Activated naive CD4-positive, alpha-beta T cell treated with anti-CD3 and anti-CD28 coated beads for 36 hours (primary cell): ENCODE measurements at places on chromosomes 1 and 21.

GRCh38 chr1:79660129-79660528 lies 653.6 kb upstream of the ADGRL4 start:
- DNase-seq, result no peak
- no peaks in the 10 kb centered on the region for H3K36me3 ChIP-seq
- no peaks in the 10 kb centered on the region for H3K4me1 ChIP-seq
- H3K27ac ChIP-seq, result no peak overlapping the region
- H3K27me3 ChIP-seq, result no peaks in the 10 kb centered on the region

GRCh38 chr1:41454406-41454805 lies 30.1 kb downstream of the EDN2 start:
- no peaks in the 10 kb centered on the region for H3K36me3 ChIP-seq
- no peak overlapping the region for H3K4me3 ChIP-seq
- H3K27ac ChIP-seq, result no peak overlapping the region
- no peaks in the 10 kb centered on the region for H3K4me1 ChIP-seq
- no peak for DNase-seq

- DNase-seq, result no peak
- H3K27ac ChIP-seq, result no peak overlapping the region
- H3K36me3 ChIP-seq, result no peaks in the 10 kb centered on the region
- H3K4me3 ChIP-seq, result no peak overlapping the region
- H3K4me1 ChIP-seq, result no peaks in the 10 kb centered on the region
Observed at GRCh38 chr1:47469910-47470309, 32.1 kb downstream of the FOXD2 start.

GRCh38 chr1:35557118-35557610 lies at the start of gene KIAA0319L:
TSS of gene KIAA0319L (minus strand) at chr1:35557403. CDS start at chr1:35554491, 2,912 bp downstream.
- H3K36me3 ChIP-seq, result peaks cover 8% of the 10 kb centered on the region
- H3K4me3 ChIP-seq, result peak within 1 kb of the TSS; percentile 95
- H3K4me1 ChIP-seq, result peaks cover 44% of the 10 kb centered on the region
- no peak for DNase-seq
- no peaks in the 10 kb centered on the region for H3K27me3 ChIP-seq
- peak within 1 kb of the TSS; percentile 92 for H3K27ac ChIP-seq

DNA sequence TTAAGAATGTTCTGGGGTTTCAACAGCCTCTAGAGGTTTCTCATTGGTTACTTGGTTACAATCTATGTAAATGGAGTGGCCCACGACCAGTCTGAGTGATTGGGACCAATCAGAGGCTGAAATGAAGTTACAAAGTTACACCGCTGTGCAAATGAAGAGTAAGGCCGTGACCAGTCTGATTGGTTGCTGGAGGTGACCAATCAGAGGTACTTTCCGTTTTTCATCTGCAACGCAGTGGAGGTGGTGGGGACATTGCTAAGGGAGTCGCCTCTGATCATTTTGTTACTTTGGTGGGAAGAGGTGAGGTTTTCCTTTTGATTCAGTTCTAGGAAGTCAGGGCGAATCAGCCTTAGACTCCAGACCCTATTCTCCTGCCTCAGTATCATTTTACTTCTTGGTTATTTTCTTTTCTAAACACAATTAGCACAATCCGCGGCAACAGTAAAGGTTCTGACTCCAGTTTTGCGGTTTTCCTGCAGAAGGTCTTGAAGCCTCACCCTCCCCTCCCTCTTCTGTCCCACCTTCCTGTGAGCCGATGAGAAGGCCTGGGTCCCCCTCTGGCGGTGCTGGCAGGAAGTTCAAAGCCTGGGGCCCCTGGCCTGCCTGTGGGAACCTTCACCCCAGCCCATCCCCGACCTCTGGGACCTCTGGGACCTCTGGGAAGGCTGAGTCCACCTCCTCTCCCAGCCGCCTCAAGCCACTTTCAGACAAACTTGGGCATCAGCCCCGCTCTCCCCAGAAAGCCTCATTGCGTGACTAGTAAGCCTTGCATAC lies 38.7 kb upstream of the TTC34 start:
- H3K36me3 ChIP-seq, result no peaks in the 10 kb centered on the region
- peak; percentile 80 for DNase-seq
- no peaks in the 10 kb centered on the region for H3K27me3 ChIP-seq
- peak overlapping the region; percentile 72 for H3K4me3 ChIP-seq

DNA sequence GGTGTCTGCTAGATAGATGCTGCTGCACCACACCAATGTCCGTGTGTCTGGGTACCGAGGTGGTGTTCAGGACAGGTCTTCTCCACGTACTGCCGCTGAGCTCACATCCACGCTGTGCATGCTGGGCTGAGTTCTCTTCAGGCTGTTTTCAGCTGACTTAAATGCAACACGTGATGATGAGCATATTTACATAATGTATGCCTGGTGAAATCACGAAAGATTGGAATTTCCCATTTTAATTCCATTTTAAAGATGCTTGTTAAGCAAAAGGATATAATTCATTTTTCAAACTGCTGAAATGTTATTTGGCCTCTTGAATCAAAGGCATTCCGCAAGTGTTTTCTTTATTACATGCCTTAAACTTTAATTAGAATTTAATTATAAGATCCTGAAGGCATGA lies 107.9 kb downstream of the FGGY start:
- no peaks in the 10 kb centered on the region for H3K27me3 ChIP-seq
- H3K27ac ChIP-seq, result no peak overlapping the region
- H3K36me3 ChIP-seq, result no peaks in the 10 kb centered on the region
- DNase-seq, result no peak
- H3K4me1 ChIP-seq, result no peaks in the 10 kb centered on the region

DNA sequence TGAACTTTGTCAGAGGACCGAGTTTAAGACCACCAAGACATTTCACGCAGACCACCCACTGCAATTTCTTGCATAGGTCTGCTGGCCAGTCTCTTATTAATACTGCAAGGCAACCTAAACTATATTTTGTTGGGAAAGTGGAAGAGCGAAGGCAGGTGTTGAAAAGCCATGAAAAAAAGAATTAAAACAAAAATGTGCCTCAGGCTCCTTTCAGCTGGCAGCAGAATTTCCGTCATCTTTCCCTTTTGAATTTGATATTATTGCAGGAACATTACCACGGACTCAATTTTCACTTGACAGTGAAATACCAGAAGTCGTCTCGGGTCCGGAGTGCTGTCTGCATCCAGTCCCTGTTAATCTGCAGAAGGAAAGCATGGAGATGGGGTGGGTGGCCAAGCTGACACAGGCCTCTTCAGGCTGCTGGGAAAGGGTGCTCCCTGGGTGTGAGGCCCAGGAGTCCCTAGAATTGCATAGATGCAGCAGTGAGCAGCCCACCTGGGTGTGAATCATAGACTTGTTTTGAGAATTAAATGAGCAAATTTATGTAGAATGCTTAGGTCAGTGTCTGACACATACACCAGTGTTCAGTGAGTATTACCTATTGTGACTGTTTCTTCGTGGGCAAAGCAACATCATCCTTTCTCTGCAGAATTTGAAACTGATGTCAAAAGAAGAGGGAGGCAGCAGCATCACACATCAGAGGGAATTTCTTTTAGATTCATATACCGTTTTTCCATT lies 150.7 kb downstream of the PBX1 start:
- H3K4me1 ChIP-seq, result no peaks in the 10 kb centered on the region
- no peak overlapping the region for H3K4me3 ChIP-seq
- no peaks in the 10 kb centered on the region for H3K27me3 ChIP-seq
- H3K27ac ChIP-seq, result no peak overlapping the region
- no peak for DNase-seq
- no peaks in the 10 kb centered on the region for H3K36me3 ChIP-seq

DNA sequence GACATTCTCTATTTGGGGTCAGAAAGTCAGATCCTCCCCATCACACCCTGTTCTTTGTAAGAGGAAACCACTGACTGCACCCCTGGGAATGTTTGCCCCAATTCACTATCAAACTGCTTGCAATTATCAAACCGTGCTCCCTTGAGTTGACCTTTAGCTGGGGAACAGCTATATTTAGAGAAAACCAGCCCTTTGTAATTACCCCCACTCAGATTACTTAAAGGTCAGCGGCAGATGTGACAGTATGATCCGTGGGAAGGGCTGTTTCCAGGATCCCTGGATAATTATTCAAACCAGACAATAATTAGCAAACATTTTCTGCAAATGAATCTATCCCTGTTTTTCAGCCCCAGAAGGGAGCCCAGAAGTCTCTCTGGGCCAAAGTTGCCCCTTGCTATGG lies 242.7 kb downstream of the RRAGC start:
- H3K27ac ChIP-seq, result no peak overlapping the region
- no peaks in the 10 kb centered on the region for H3K27me3 ChIP-seq
- H3K36me3 ChIP-seq, result no peaks in the 10 kb centered on the region

GRCh38 chr1:79974659-79975058 lies 968.1 kb upstream of the ADGRL4 start:
- H3K4me3 ChIP-seq, result no peak overlapping the region
- DNase-seq, result no peak
- H3K27ac ChIP-seq, result no peak overlapping the region

GRCh38 chr1:8763888-8764287 lies 53.6 kb downstream of the RERE start:
- H3K27ac ChIP-seq, result no peak overlapping the region
- no peak overlapping the region for H3K4me3 ChIP-seq
- H3K4me1 ChIP-seq, result peaks cover 6% of the 10 kb centered on the region
- H3K27me3 ChIP-seq, result no peaks in the 10 kb centered on the region
- H3K36me3 ChIP-seq, result peaks cover 6% of the 10 kb centered on the region

DNA sequence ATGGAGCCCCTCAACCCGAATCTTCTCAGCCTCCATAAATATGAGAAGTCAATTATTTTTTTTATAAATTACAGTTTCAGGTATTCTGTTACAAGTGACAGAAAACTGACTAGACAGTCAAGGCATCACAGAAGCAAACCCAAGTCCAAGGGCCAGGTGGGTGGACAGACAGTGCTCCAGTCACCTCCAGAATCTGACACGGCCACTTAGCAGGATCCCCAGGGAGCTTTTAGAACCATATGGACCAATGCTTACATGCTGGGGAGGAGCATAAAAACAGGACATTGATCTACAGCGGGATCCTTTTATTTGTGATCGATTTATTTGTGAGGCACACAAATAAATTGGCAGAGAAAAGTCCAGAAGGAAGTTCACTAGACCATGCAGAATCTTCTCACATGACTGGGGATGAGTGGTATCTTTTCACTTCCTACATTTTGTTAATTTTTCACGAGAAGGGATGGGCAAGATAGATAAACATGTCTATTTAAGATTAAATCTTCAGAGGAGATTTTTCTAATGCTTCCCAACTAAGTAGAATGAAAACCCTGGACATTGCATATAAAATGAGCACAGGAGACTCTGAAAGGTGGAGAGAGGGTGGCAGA lies 15.0 kb downstream of the ZNF496 start:
- no peak for DNase-seq
- H3K36me3 ChIP-seq, result peaks cover 35% of the 10 kb centered on the region
- H3K27me3 ChIP-seq, result no peaks in the 10 kb centered on the region

GRCh38 chr1:35426097-35426586 lies 131.1 kb downstream of the KIAA0319L start:
- peaks cover 3% of the 10 kb centered on the region for H3K4me1 ChIP-seq
- peaks cover 6% of the 10 kb centered on the region for H3K36me3 ChIP-seq
- H3K27me3 ChIP-seq, result no peaks in the 10 kb centered on the region
- no peak overlapping the region for H3K27ac ChIP-seq
- no peak overlapping the region for H3K4me3 ChIP-seq

DNA sequence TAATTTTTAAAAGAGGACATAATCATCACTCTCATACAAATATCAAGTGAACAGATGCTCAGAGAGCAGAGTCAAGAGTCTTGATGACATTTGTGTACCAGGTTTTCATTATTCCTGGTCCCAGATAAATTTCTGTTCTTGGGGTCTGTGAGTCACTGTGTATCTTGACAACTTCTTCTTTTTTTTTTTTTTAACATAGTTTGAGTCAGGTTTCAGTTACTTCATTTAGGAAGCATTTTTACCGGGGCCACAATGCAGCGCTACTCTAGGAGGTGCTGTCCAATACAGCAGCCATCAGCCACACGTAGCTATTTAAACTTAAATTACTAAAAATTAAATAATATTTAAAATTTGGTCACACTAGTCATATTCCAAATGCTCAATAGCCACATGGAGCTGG lies 188.1 kb upstream of the SAMSN1 start:
- peak; percentile 13 for DNase-seq
- H3K27ac ChIP-seq, result no peak overlapping the region
- H3K36me3 ChIP-seq, result no peaks in the 10 kb centered on the region

DNA sequence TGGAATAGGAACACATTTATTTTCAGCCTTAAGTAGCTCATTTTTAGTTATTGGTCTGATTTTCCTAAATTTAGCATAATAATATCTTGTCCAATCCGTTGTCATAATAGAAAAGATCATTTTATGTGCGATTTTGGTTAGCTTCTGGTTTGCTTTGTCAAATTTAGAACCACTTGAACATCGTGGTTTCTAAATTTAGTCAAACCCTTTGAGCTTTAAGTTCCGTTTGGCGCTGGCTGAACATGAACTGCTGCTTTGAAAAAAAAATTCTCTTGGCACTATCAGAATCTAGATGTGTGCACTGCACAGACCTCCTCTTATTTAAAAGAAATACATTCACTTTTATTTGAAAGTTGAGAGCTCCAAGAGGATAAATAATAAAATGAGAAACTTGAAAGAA lies 370.6 kb downstream of the PTPRC start:
- H3K27me3 ChIP-seq, result no peaks in the 10 kb centered on the region
- peak; percentile 28 for DNase-seq
- no peaks in the 10 kb centered on the region for H3K36me3 ChIP-seq
- H3K4me1 ChIP-seq, result peaks cover 11% of the 10 kb centered on the region
- H3K27ac ChIP-seq, result no peak overlapping the region

DNA sequence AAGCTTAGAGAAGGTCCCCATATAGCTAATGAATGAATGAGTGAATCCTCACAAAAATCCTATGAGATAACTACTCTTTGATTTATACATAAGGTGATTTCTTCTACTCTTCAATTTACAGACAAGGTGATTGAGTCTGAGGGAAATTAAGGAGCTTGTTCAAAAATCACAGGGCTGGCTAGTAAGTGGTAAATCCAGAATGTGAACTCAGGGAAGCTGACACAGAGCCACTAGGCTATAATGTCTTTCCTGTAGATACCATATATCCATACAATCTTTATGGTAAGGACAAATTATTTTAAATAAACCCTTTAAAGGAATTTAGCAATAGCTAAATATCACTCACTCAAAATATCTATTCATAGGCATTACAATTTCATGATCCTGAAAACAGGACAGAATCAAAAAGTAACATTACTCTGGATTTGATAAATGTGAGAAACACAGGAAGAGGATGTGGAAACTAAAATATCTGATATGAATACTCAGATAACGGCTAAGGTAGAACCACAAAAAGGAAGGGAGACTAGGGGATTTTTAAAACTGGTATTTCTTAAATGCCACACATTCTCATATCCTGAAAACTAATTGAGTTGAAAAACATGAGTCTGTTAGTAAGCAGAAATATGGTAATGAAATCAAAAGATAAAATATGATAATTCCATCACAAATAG lies 108.2 kb downstream of the NBPF12 start:
- H3K4me1 ChIP-seq, result peaks cover 40% of the 10 kb centered on the region
- no peaks in the 10 kb centered on the region for H3K36me3 ChIP-seq
- no peaks in the 10 kb centered on the region for H3K27me3 ChIP-seq
- no peak overlapping the region for H3K4me3 ChIP-seq
- peak overlapping the region; percentile 82 for H3K27ac ChIP-seq
